ENCODE measurements at places on chromosomes 16 and 17.

GRCh38 chr16:68664297-68664696 is 19.2 kb downstream of the CDH3 start:
- no peak for DNase-seq

GRCh38 chr16:49780433-49780832 is 75.5 kb downstream of the ZNF423 start:
- no peak for DNase-seq

DNA sequence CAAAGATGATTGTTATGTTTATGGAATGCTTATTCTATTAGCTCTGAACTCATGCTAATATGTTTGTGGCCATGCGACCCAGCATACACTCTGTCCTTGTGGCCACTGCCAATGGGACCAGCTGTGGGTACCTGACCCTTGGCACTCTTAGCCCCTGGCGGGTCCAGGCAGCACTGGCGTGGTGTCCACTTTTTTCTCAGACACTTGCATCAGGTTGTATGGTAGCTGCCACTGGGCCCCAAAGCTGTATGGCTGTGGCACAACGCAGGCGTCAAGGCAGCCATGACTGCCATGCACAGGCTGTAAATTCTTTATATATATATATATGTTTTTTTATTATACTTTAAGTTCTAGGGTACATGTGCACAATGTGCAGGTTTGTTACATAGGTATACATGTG is 12.2 kb upstream of the WNT9B start:
- no peak for DNase-seq

- peak; percentile 91 for DNase-seq
Observed at GRCh38 chr16:27769561-27770255, 219.8 kb downstream of the KATNIP start.

DNA sequence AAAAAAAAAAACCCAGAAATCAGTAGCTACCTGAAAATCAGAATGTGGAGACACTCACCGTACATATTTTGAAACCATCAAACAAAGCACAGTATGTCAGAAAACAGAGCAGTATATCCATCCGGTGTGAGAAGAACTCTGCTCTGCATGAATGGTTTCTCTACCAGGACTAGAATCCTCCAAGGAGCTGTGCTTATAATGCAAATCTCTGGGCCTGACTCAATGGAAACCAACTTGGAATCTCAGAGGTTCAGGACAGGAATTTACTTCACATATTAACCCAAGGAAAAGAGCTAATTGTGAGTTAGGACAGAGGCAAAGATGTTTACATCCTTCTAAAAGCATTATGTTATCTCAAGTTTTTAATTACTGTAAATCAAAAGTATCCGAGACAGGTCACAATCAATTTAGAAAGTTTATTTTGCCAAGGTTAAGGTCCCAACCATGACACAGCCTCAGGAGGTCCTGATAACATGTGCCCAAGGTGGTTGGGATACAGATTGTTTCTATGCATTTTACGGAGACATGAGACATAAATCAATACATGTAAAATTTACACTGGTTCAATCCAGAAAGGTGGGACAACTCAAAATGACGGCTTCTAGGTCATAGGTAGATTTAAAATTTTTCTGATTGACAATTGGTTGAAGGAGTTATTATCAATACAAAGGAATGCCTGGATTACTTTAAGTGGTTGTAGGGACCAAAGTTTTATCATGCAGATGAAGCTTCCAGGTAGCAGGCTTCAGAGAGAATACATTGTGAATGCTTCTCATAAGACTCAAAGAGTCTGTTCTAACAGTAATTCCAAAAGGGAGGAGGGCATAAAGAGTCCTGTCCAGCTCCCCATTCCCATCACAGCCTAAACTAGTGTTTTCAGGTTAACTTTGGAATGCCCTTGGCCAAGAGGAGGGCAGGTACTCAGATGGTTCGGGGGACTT is 164.1 kb downstream of the CDH8 start:
- DNase-seq: no peak

- DNase-seq: no peak
Observed at GRCh38 chr17:57289613-57290012, 33.3 kb downstream of the MSI2 start.

DNA sequence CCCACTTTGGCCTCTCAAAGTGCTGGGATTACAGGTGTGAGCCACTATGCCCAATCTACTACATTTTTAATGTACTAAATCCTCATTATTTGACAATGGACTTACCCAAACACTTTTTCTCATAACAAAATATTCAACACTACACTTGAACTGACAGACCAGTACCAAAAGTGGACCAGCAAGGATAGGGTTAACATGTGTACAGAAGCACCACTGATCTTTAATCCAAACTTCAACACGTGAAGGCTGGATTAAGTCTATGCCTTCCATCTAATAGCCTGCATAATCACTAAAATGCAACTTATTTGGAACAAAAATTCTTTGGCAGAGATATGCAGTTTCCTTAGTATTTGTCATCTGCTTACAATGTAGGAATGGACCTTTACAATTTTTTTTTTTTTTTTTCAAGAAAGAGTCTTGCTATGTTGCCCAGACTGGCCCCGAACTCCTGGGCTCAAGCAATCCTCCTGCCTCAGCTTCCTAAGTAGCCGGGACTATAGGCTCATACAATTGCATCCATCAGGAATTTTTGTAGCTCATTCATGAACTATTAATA is 60.0 kb upstream of the BCAR1 start:
- DNase-seq: peak; percentile 58

GRCh38 chr16:81138831-81139557 is 42.8 kb upstream of the GCSH start:
- no peak for DNase-seq

GRCh38 chr16:474420-475122 is 49.1 kb downstream of the RAB11FIP3 start:
- no peak for DNase-seq

All from fibroblast of upper back skin (primary cell).